Fibroblast of skin of right quadriceps (primary cell): ENCODE measurements at places on chromosomes 6 and 20.

- peak; percentile 16 for DNase-seq
Measured at GRCh38 chr20:16475225-16475624, 98.0 kb downstream of the KIF16B start.

DNA sequence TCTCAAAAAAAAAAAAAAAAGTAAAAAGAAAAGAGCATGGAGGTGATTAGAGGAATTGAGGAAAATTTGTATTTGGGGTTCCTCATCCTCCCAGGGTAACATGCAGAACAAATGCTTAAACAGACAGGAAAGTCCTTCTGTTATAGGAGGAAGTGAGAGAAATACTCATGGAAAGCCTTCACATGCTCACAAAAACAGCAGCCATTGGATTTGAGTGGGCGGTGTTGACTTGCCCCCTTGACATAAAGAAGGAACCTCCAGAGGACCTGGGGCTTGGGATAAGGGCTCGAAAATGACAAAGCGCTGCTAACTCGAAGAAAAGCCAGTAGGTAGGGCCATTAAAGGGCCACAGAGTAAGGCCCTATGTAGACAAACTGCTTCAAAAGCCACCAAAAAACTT is 17.5 kb upstream of the SAMHD1 start:
- DNase-seq = no peak

DNA sequence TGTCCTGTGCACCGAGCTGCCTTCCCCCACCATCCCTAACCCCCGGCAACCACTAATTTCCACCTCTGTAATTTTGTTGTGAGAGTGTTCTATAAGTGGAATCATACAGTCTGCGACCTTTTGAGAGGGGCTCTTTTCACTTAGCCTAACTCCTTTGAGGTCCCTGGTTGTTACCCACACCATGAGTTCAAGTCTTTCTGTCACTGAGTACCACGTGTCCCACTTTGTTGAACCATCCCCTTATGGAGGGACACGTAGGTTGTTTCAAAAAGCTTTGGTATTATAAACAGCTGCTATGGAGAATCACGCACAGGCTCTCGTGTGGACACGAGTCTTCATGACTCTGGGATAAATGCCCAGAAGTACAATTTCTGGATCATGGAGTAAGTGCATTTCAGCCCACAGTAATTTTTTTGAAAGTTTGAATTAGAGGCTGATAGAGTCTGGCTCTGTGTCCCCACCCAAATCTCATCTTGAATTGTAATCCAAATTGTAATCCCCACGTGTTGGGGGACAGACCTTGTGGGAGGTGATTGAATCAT is 9.5 kb downstream of the FAM209B start:
- no peak for DNase-seq

DNA sequence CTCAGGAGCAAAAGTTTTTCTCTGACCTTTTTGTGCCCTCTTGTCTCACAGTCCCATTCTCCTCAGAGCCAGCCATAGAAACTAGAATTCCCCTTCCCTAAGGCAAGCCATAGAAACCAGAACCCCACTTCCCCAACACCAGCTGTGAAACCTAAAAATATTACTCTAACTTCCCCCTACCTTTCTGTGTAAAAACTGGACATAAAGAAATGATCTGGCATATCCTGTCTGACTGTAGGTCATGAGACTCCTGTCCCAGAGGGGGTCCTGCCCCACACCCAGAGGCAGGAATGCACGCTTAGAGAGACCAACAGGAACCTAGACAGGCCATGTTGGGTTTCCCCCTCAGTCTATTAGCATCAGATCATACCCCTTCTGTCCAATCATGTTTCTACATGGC is 140.6 kb upstream of the SLC22A16 start:
- DNase-seq = no peak

DNA sequence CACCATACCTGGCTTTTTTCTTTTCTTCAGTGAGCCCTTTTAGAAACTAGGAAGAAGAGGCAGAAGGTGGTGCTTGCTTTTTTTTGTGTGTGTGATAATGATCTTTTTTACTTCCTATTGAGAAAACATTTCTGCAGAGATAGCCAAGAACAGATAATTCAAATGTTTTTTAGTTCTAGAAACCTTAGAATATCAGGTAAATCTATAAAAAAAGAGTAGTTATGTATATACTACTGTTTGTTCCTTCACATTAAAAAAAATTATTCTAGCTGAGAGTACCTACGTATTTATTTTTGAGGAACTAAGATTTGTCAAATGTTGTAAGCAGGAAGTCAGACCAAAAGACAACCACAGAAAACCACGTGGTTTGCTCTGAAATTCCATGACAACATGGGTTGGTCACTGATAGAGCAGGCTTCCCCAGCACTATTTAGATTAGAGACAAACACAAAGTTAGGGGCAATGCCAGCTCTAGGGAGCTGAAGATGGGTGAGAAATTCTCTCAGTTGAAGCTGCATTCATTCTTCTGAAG is 12.8 kb downstream of the STK4 start:
- DNase-seq = no peak

DNA sequence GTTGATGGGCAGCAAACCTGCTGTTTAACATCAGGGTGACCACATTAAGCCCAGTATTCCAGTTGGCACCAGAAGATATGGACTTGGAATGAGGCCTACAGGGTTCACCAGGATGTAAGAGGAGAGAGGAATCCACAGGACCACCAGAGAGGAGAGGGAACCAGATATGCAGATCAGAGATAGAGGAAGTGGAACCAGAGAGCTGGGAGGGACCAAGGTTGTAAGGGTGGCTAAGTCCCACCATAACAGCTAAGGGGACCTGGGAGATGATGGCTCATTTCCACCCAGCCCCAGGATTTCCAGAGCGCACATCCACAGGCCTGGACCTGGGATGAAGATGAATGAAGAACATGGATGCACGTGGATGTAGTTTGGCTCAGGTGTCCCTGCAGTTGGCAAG is 11.1 kb downstream of the BTN2A1 start:
- DNase-seq = no peak

DNA sequence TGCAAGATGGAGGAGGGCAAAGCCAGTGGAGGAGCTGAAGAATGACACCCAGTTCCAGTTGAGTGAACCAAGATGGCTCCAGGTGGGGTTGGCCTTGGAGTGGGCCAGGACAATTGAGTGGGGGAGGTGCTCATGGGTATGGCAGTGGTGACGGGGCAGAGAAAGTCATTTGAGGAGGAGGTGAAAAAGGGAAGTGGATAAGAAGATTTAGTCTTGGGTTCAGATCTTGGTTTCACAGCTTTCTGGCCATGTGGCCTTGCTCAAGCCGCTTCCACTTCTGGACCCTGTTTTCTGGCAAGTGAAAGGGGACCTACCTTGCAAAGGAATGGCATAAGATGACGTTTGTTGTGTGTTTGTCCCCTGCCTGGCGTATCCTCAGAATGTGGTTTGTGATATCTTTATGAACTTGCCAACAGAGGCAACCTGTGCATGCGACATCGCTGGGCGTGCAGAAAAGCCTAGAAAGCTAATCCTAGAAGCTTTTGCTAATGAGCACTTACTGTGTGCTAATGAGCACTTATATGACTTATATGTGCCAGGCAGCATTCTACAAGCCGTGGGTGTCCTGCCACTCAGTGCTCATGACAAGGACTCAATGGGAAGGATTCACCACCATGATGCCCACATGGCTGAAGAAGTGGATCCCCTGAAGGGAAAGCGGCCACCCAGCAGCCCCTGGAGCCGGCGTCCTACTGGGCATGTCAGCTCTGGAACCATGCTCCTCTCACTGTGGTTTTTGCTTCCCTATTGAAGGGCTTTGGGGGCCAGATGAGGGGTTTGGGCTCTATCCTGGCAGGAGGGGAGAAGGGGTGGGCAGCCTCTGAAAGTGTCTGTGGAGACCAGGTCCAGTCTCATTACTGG is 23.6 kb upstream of the STX16 start:
- no peak for DNase-seq

- no peak for DNase-seq
Measured at GRCh38 chr6:5123296-5124143, 38.4 kb downstream of the PPP1R3G start.

GRCh38 chr6:156502969-156503504 is 274.1 kb upstream of the ARID1B start:
- DNase-seq = no peak

GRCh38 chr20:32898729-32899128 is 40.0 kb downstream of the EFCAB8 start:
- DNase-seq = peak; percentile 82

GRCh38 chr20:35709259-35709658 is 10.1 kb downstream of the ROMO1 start:
- DNase-seq = no peak

DNA sequence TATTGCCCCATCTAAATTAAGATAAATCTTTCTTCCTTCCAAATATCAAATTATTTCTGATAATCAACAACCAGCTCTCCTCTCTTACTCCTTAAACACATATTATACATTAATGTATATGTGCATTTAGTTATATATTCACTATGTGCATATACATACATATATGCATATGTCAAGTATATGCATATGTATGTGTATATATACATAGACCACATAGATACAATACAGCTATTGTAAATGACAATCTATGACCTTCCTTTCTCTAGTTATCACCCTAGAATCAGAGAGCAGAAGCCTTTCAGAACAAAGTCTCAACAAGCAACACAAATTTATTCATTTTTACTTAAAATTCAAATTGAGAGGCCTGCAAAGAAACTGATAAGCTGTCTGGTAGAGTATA is 241.1 kb upstream of the THEMIS start:
- DNase-seq = no peak

DNA sequence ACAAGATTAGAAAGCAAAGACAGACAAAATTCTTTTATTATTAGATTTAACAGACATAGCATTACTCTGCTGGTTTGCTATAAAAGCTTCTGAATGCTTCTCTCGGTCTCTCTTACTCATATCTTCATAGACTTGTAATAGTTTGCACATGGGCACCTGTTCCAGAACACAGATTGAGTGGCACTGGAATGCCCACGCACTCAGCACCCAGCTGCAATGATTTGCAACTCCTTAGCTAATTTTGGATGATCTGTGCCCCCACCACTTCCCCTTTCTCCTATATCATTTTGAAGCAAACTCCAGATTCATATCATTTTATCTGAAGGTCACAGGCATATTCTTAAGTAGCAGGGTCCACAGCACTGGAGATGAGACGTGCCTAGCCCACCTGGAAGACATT is 148.8 kb downstream of the CFAP61 start:
- DNase-seq = no peak

GRCh38 chr6:160067564-160067963 is 54.1 kb upstream of the SLC22A1 start:
- DNase-seq = no peak

- no peak for DNase-seq
Measured at GRCh38 chr6:142246960-142247359, 54.8 kb upstream of the ADGRG6 start.

GRCh38 chr6:49118478-49118877 is 344.6 kb downstream of the MMUT start:
- no peak for DNase-seq

DNA sequence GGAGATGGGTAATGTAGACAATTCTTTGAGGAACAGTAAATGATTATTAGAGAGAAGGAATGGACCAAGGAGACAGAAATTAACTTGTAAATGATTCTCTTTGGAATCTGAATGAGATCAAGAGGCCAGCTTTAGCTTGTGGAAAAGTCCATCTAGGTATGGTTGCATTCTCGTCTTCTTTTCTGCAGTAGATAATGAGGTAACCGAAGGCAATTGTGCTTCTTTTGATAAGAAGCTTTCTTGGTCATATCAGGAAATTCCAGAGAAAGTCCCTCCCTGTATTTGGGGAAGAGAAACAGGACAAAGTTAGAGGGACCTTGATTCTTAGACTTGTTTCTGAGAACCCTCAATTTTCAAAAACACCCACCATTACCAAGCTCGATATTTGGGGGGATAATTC is 109.1 kb upstream of the PRSS16 start:
- no peak for DNase-seq

DNA sequence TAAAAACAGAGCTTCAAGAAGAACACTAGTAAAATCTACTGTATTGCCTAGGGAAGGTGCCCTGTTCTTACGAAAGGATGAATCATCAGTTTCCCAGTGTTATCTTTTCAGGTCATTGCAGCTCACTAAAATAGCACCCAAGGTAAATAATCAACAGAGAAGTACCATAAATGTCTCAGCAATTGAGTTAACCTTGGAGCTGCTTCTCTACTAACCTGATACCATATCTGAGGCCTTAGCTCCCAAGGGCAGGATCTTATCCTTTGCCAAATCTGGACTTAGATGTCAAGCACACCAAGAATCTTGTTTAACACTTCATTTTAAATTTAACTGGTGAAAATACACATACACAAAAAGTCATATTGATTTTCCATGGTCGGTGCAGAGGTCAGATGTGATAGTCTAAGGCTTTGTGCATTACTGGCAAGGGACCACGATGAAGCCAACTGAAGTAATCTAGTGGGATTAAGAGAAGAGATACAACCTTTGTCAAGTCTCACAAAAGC is 81.5 kb downstream of the EDN1 start:
- DNase-seq = no peak

DNA sequence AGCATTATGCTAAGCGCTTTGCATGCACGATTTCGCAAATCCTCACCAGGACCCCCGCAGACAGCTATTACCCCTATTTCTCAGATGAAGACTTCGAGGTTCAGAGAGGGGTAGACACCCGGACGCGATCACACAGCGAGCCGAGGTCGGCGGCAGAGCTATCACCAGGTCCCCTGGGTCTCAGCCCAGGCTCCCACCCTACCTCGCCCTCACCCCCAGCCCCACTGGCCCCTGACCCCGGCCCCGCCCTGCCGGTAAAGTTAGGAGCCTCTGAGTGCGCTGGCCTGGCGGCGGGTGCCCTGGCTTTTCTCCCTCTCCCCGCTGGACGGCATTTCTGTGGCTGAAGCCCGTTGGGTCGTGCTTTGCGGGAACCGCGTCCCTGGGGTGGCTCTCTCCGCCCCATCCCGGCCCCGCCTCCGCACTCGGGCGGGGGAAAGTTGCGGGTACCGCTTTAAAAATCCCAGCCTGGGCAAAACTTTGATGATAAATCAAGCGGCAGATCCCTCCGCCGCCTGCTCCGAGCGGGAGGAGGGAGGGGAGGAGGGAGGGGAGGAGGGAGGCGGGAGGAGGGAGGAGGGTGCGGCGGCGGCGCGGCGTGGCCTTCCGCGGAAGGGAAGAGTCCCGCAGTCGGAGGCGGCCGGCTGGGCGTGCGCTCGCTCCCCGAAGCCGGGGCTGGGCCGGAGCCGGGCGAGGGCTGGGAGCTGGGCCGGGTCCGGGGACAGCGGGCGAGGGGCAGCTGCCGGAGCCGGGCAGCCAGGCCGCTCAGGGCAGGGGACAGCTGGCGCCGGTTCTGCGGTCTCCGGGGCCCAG is at the start of gene VSTM2L:
Gene VSTM2L, plus strand, starts transcription at position 624 of the 810 bp plus-strand sequence. CDS start 224 bp downstream, outside the sequence.
- peak; percentile 63 for DNase-seq

DNA sequence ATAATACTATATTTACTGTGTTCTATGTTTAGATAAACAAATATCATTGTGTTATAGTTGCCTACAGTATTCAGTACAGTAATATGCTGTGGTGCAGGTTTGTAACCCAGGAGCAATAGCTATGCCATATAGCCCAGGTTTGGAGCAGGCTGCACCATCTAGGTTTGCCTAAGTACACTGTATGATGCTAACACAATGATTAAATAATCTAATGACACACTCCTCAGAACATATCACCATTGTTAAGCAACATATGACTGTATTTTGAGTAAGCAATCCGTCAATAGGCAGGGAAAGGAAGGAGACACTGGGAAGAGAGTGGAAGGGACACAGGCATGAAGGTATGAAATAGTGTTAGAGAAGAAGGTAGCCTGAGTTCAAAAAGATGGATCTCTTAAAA is 369.9 kb downstream of the PKHD1 start:
- no peak for DNase-seq

- peak; percentile 19 for DNase-seq
Measured at GRCh38 chr6:116847227-116847626, 18.3 kb upstream of the GPRC6A start.

- DNase-seq = peak; percentile 97
Measured at GRCh38 chr20:53750827-53751619, 157.4 kb upstream of the ZNF217 start.

GRCh38 chr6:166450167-166450873 is 67.6 kb upstream of the MPC1 start:
- DNase-seq = no peak
